ENCODE measurements at places on chromosomes 1 and 21.
A peak's percentile ranks its signal among the peaks of the same experiment; 100 is the strongest.

DNA sequence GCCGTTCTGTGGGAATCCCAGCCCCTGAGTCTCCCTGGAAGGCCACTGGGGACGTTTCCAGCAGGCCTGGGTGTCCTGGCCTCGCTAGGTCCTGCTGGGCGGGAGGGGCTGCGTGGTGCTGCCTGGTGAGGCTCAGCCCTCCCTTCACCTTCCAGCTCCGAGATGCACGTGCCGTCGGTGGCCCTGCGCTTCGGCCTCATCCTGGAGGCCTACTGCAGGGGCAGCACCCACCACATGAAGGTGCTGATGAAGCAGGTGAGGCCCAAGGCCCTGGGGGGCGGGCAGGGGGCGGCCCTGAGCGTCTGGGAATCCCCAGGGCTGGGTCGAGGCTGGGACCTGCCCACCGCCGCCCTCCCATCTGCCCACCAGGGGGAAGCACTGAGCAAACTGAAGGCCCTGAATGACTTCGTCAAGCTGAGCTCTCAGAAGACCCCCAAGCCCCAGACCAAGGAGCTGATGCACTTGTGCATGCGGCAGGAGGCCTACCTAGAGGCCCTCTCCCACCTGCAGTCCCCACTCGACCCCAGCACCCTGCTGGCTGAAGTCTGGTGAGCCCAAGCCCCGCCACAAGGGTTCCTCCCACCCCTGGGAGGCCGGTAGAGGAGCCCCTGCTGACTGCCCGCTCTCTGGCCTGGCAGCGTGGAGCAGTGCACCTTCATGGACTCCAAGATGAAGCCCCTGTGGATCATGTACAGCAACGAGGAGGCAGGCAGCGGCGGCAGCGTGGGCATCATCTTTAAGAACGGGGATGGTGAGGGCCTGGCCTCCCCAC is 70.3 kb downstream of the PIK3CD start:
- peak; percentile 66 for DNase-seq

- DNase-seq: no peak
Observed at GRCh38 chr1:59605184-59605583, 209.6 kb upstream of the HOOK1 start.

DNA sequence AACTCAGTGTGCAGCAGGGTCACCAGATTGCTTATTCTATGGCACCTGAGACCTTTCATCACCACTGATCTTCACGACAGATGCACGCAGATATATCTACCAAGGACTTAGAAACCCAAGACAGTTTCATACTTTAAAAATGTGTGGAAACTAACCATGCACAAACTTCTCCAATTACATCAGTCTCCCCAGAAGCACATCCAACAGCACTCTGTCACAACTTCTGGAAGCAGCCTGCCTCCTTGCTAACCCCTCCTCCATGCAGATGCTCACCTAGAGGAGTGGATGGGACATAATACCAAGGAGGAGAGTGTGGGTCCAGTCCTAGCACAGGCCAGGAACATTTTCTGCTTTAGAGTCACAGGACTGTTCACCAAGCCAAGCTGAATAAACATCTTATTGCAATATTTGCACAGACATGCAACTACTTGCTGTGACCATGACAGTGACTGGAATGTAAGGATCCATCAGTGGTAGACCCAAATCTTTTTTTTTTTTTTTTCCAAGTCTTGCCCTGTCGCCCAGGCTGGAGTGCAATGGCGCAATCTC is 69.4 kb downstream of the HIVEP3 start:
- no peak for DNase-seq

DNA sequence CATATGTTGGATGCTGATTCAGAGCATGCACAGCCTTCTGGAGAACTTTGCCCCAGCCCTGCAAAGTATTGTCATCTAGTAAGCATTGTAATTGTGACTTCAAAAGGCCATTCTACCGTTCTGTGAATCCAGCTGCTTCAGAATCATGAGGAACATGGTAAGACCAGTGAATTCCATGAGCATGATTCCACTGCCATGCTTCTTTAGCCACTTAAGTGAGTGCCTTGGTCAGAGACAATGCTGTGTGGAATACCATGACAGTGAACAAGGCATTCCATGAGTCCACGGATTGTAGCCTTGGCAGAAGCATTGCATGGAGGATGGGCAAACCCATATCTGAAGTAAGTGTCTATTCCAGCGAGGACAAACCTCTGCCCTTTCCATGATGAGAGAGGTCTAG is 123.7 kb downstream of the S1PR1 start:
- DNase-seq: no peak

- DNase-seq: no peak
Observed at GRCh38 chr1:19910650-19911049, 12.8 kb downstream of the PLA2G2E start.

GRCh38 chr1:210747112-210747511 is 386.8 kb downstream of the KCNH1 start:
- no peak for DNase-seq

DNA sequence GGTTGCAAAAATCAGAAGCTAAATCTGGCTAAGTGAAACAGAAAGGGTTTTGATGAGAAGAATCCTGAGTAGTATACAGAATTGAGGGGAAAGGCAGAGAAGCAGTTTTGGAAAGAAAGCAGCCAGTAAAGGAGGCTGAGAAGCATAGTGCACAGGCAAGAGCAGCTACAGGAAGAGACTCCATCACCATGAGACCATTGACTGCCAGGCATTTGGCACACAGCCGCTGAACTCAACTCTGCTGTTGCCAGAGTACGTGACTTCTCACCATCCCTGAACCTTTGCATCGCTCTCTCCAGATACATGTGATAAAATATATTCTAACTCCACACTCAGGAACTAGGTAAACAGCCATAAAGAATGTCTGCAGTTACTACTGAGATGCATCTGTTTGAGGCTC is 128.3 kb upstream of the C1orf21 start:
- DNase-seq: no peak

GRCh38 chr1:165306543-165307434 is 49.7 kb downstream of the LMX1A start:
- no peak for DNase-seq

GRCh38 chr1:29133861-29134694 is 10.4 kb upstream of the TMEM200B start:
- DNase-seq: no peak

DNA sequence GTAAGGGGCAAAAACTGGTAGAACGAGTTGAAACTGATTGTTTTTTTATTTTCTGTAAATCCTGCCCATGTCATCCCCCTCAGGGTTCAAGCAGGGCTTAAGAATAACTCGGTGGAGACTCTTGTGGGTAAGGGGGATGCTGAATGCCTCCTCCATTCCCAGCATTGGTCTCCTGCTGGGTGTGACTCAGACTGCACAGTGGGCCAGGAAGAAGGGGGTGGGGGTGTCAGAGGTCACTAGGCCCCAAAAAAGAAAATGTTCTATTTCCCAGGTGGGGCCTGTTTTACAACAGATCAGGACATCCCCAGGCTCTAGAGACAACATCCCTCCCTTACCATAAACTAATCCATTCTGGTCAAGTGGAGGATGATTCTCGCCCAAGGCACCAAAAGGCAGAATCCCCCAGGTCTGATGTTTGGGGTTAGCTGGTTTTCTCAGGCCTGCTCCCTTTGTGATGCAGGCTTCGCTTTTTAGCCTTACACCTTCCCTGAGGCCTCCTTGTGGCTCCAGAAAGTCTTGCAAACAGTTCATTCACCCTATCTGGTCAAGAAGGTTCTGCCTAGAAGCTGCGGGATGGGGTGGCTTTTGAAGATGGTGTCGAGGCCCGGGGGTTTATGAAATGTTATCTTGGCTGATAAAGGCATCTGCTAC is 10.7 kb upstream of the GRHL3 start:
- no peak for DNase-seq

GRCh38 chr1:65477414-65478378 is 57.2 kb downstream of the LEPR start:
- DNase-seq: no peak

DNA sequence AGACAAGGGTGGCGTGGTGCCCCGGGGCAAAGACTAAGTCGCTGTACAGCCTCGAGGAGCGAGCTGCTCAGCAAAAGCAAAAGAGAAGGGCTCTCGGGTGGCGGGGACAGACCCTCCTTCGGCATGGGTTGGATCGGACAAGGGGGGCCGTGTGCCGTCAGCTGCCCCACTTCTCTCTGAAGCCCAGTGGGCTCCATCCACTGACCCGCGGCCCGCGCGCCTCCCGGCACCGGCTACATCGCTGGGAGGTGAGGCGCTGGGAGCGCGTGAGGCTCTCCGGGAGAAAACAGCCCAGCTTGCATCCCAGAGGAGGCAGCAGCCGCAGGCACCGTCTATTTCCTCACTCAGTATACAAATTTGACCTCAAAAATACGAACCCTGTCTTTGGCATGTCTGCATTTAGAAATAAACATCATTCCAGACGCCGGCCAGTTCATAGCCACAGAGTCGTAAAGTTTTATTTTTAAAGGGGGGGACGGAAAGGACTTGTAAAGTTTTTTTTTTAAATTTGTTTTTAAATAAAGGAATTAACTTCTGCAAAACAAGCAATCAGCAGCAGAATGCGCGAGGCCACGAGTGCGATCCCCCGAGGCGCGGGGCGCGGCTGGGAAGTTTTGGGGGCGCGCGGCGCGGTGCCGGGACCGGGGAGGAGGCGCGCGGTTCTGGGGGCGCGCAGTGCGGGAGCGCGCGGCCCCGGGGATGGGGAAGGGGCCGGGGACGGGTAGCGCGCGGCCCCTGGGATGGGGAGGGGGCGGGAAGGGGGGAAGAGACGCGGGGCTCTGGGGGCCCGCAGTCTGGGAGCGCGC is 689 bp upstream of the GPR137B start:
- DNase-seq: peak; percentile 27
